Sigmoid colon (tissue), 7 donors: ENCODE measurements at places on chromosomes 2 and 18. TPM values are rescaled to one million over a fixed set of nuclear protein-coding genes. Genes with fewer than 3 reads are reported as not detected.

PREPL gene
- total RNA-seq, result 41.5 TPM

DNAJB2 gene
- total RNA-seq, result 40.3 TPM

IL18R1 gene
- 1.3 TPM for total RNA-seq

BCL11A gene
- total RNA-seq, result 17.4 TPM

ALPP gene
- total RNA-seq, result not detected

VSNL1 gene
- total RNA-seq, result 1.1 TPM

DNA sequence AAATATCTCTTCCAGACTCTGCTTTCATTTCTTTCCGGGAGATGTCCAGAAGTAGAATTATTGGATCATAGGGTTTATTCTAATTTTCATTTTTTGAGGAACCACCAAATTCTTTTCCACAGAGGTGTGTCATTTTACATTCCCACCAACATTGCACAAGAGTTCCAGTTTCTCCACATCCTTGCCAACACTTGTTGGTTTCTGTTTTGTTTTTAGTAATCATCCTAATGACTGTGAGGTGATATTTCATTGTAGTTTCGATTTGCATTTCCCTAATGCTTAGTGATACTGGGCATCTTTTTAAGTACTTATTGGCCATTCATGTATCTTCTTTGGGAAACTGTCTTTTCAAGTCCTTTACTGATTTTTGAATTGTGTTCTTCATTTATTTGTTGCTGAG lies 513.1 kb downstream of the PARD3B start:
- no peaks in the 10 kb centered on the region for H3K36me3 ChIP-seq
- no peak overlapping the region for H3K27ac ChIP-seq
- no peak for DNase-seq

GRCh38 chr2:174076975-174077374 lies 111.8 kb upstream of the SP3 start:
- DNase-seq, result no peak
- no peak overlapping the region for H3K4me3 ChIP-seq
- H3K36me3 ChIP-seq, result no peaks in the 10 kb centered on the region
- no peaks in the 10 kb centered on the region for H3K27me3 ChIP-seq
- no peak overlapping the region for H3K27ac ChIP-seq

GRCh38 chr2:26849056-26849999 lies 1.4 kb downstream of the DPYSL5 start:
- DNase-seq, result no peak
- H3K27ac ChIP-seq, result no peak overlapping the region
- no peaks in the 10 kb centered on the region for H3K36me3 ChIP-seq

DNA sequence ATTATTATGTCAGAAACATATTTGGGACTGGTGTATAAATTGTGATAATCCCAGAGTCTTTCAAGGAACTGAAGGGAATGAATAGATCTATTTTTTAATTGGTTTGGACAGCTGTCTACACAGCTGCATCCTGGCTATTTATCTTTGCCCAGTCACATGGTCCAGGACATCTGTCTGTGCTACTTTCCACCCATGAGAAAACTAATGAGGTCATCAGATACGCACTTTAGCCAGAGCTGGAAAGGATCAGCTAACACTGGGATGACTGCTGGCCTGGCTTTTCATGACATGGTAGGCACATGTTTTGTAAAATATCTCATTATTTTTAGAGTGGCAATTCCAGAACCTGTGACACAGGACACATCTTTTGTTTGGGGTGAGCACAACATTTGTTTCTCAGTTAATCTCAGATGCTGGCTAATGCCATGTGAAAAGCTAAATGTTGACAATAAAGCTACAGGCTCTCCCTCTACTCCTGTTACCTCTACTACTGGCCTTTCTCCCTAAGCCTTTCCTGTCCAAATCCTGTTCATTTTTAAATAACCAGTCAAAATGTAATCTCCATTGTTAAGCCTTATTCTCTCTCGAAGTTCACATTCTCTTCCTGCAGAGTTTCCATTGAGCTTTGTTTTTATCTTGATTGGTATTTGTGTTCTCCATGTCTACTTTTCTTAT lies 500.7 kb downstream of the RIT2 start:
- no peaks in the 10 kb centered on the region for H3K27me3 ChIP-seq
- DNase-seq, result no peak
- no peak overlapping the region for H3K4me3 ChIP-seq
- no peaks in the 10 kb centered on the region for H3K4me1 ChIP-seq
- no peaks in the 10 kb centered on the region for H3K36me3 ChIP-seq

GRCh38 chr18:10072671-10073175 lies 158.9 kb downstream of the VAPA start:
- H3K27me3 ChIP-seq, result no peaks in the 10 kb centered on the region
- no peak for DNase-seq
- no peak overlapping the region for H3K27ac ChIP-seq
- H3K36me3 ChIP-seq, result no peaks in the 10 kb centered on the region
- no peak overlapping the region for H3K4me3 ChIP-seq

DNA sequence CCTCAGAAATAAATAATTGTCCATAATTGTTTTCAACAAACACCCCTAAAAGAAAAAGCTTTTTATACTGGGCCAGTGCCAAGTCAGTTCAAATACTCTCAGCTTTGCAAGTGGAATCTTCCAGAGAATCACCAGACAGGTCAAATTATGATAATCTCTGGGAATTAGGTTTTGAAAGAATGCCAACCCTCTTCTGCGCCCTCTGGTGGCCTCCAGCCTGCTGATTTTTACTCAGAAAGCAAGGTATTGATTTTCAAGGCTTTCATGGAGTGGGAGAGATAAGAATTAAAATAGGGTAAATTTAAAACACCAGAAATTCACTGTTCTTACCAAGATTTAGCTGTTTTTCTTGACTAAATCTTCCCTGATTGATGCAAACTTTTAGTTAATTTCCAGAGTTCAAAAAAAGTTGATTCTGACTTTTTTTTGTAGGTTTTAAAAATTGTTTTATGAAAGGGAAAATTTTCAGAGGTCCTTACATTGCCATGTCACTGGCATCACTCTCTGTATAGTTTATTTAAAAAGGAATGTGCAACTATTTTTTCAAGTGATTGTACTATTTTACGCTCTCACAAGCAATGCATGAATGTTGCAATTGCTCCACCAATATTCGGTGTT lies 282.9 kb upstream of the TNP1 start:
- no peaks in the 10 kb centered on the region for H3K36me3 ChIP-seq
- H3K4me1 ChIP-seq, result no peaks in the 10 kb centered on the region
- no peak overlapping the region for H3K4me3 ChIP-seq
- no peak for DNase-seq

DNA sequence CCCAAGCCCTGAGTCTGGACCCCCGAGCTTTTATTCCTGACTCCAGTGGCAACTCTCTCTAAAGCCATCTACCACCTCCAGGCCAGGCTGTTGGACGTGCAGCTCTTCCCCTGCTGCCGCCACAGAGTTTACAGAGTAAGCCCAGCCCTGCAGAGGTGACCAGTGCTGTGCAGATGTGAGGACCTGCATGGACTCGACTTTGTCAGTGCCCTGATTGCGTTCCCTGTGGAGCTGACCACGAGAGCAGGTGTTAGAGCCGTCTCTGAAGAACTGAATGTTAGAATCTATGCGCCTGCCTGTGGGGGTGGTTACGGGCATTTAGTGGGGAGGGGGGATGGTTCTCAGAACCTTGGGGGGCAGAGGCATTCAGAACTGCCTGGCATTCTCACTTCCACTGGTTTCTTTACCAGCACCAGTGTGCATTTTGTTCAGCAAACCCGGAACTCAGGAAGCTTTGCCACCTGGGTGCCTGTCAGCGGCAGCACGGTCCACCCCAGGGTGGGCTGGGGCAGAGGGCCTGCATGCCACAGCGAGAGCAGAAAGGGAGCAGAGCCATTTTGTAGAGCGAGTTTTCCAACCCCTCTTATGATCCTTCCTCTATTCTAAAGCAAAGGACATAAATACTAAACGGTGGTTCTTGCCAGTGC lies 137.9 kb downstream of the KLHL29 start:
- H3K4me3 ChIP-seq, result no peak overlapping the region
- peaks cover 79% of the 10 kb centered on the region for H3K4me1 ChIP-seq
- peak overlapping the region; percentile 87 for H3K27ac ChIP-seq
- no peaks in the 10 kb centered on the region for H3K36me3 ChIP-seq
- H3K27me3 ChIP-seq, result no peaks in the 10 kb centered on the region

DNA sequence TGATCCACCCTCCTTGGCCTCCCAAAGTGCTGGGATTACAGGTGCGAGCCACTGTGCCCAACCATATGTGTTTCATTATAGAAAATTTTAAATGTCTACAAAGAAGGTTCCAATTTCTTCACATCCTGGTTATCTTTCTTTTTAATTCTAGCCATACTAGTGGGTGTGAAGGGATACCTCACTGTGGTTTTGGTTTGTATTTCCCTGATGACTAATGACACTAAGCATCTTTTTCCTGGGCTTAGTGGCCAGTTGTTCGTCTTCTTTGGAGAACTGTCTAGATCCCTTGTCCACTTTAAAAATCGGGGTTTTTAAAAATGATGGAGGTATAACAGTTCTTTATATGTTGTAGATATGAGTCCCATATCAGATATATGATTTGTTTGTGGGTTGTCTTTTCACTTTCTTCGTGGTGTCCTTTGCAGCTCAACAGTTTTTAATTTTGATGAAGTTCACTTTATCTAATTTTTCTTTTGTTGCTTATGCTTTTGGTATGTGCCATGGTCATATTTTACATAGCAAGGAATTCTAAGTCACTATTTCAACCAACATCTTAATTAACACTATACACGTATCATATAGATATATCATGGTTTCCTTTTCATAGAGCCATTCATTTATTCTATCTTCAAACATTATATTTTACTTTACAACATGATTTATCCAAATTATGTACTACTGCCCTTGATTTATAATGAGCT lies 135.0 kb upstream of the RIOK3 start:
- H3K4me3 ChIP-seq, result no peak overlapping the region
- DNase-seq, result no peak
- H3K4me1 ChIP-seq, result no peaks in the 10 kb centered on the region
- no peaks in the 10 kb centered on the region for H3K27me3 ChIP-seq
- no peaks in the 10 kb centered on the region for H3K36me3 ChIP-seq
- H3K27ac ChIP-seq, result no peak overlapping the region

GRCh38 chr2:11710210-11710609 lies 36.2 kb upstream of the LPIN1 start:
- no peak overlapping the region for H3K4me3 ChIP-seq
- no peaks in the 10 kb centered on the region for H3K36me3 ChIP-seq
- H3K27ac ChIP-seq, result peak overlapping the region; percentile 66

GRCh38 chr2:40155728-40156127 lies 296.2 kb downstream of the SLC8A1 start:
- no peaks in the 10 kb centered on the region for H3K27me3 ChIP-seq
- H3K27ac ChIP-seq, result no peak overlapping the region
- no peak for DNase-seq
- no peaks in the 10 kb centered on the region for H3K4me1 ChIP-seq
- peaks cover 65% of the 10 kb centered on the region for H3K36me3 ChIP-seq
- no peak overlapping the region for H3K4me3 ChIP-seq

- H3K4me1 ChIP-seq, result no peaks in the 10 kb centered on the region
- H3K36me3 ChIP-seq, result no peaks in the 10 kb centered on the region
- H3K4me3 ChIP-seq, result no peak overlapping the region
- H3K27ac ChIP-seq, result no peak overlapping the region
Measured at GRCh38 chr2:222760301-222760897, 88.9 kb downstream of the MOGAT1 start.

- no peak overlapping the region for H3K27ac ChIP-seq
- H3K4me1 ChIP-seq, result no peaks in the 10 kb centered on the region
- H3K4me3 ChIP-seq, result no peak overlapping the region
- no peaks in the 10 kb centered on the region for H3K27me3 ChIP-seq
- no peaks in the 10 kb centered on the region for H3K36me3 ChIP-seq
Measured at GRCh38 chr2:75896779-75897366, 186.2 kb upstream of the GCFC2 start.

- H3K36me3 ChIP-seq, result no peaks in the 10 kb centered on the region
- H3K4me1 ChIP-seq, result no peaks in the 10 kb centered on the region
- H3K27ac ChIP-seq, result no peak overlapping the region
- H3K4me3 ChIP-seq, result no peak overlapping the region
Measured at GRCh38 chr2:117118994-117119393, 695.5 kb upstream of the DDX18 start.

GRCh38 chr18:32122039-32122438 lies 30.4 kb downstream of the RNF138 start:
- no peaks in the 10 kb centered on the region for H3K27me3 ChIP-seq
- no peak overlapping the region for H3K4me3 ChIP-seq
- no peaks in the 10 kb centered on the region for H3K4me1 ChIP-seq
- no peaks in the 10 kb centered on the region for H3K36me3 ChIP-seq
- no peak overlapping the region for H3K27ac ChIP-seq

GRCh38 chr2:239143858-239144712 lies 256.7 kb downstream of the HDAC4 start:
- H3K36me3 ChIP-seq, result peaks cover 100% of the 10 kb centered on the region
- no peaks in the 10 kb centered on the region for H3K4me1 ChIP-seq
- H3K4me3 ChIP-seq, result no peak overlapping the region
- no peak overlapping the region for H3K27ac ChIP-seq
- H3K27me3 ChIP-seq, result no peaks in the 10 kb centered on the region

DNA sequence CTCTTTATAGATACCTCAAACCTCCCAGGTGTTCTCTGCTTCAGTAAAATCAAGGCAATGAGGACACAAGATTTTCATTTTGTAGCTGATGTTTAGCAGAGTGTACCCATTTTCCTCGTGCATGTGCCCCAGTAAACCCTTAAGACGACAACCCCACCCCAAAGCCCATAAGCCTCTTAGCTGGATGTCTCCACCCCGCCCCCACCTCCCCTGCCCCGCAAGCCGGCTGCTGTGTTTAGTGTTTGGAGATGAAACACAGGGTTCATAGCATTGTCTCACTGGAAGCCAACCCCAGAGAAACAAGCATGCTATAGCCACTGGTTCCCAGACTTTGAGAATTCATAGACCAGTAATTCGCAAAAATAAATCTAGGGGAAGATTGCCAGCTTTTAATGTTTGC lies 5.8 kb upstream of the SAG start:
- no peaks in the 10 kb centered on the region for H3K36me3 ChIP-seq
- DNase-seq, result no peak
- no peak overlapping the region for H3K27ac ChIP-seq

DNA sequence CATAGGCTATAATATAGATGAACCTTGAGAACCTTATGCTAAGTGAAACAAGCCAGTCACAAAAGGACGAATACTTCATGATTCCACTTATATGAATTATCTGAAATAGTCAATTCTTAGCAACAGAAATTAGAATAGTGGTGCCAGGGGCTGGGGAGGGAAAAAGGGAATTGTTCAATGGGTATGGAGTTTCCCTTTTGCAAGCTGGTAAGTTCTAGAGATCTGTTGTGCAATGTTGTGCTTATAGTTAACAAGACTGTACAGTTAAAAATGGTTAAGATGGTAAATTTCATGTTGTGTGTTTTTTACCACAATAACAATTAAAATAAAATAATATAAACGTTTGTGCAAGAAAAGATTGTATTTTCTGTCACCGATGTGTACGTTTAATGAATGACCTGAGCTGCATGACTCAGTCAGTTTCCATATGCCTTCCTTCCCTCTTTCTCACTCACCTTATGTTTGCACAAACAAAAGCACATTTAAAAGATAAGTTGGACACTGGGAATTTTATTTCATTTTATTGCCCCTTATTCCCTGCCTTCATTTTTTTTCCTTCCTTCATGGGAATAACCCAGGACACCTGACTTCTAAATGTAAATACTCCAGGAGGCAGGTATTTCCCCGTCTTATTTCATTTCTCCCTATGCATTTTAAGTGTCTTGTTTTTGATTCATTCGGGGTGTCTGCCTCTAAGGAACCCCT lies 143.7 kb upstream of the TTC39C start:
- H3K4me1 ChIP-seq, result no peaks in the 10 kb centered on the region
- DNase-seq, result no peak
- no peak overlapping the region for H3K27ac ChIP-seq
- no peaks in the 10 kb centered on the region for H3K36me3 ChIP-seq
- H3K27me3 ChIP-seq, result no peaks in the 10 kb centered on the region

GRCh38 chr2:132627536-132627935 lies 42.5 kb downstream of the LYPD1 start:
- H3K36me3 ChIP-seq, result no peaks in the 10 kb centered on the region
- no peaks in the 10 kb centered on the region for H3K4me1 ChIP-seq
- no peak overlapping the region for H3K4me3 ChIP-seq
